ENCODE measurements at places on chromosomes 6 and 20. TPM values are rescaled to one million over a fixed set of nuclear protein-coding genes. Genes with fewer than 3 reads are reported as not detected.

- DNase-seq: no peak
Observed at GRCh38 chr6:29764422-29765196, 41.4 kb downstream of the HLA-F start.

DNA sequence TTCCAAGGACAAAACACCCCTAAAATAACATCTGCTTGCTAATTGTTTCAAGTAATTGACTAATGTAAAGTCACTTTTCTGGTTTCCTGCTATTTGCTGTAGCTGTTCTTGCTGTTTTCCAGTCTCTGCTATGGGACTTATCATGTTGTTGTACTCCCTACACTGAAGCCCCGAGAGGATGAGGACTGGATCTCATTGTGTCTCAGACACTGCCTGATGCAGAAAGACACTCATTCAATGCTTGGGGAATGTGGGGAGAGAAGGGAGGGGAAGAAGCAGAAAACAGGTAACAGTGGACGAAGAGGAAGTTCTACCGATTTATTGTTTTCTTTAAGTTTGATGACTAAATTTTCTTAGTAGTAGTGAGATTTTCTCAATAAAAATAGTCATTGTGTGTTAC lies 79.8 kb downstream of the DOK5 start:
- no peak for DNase-seq

DNA sequence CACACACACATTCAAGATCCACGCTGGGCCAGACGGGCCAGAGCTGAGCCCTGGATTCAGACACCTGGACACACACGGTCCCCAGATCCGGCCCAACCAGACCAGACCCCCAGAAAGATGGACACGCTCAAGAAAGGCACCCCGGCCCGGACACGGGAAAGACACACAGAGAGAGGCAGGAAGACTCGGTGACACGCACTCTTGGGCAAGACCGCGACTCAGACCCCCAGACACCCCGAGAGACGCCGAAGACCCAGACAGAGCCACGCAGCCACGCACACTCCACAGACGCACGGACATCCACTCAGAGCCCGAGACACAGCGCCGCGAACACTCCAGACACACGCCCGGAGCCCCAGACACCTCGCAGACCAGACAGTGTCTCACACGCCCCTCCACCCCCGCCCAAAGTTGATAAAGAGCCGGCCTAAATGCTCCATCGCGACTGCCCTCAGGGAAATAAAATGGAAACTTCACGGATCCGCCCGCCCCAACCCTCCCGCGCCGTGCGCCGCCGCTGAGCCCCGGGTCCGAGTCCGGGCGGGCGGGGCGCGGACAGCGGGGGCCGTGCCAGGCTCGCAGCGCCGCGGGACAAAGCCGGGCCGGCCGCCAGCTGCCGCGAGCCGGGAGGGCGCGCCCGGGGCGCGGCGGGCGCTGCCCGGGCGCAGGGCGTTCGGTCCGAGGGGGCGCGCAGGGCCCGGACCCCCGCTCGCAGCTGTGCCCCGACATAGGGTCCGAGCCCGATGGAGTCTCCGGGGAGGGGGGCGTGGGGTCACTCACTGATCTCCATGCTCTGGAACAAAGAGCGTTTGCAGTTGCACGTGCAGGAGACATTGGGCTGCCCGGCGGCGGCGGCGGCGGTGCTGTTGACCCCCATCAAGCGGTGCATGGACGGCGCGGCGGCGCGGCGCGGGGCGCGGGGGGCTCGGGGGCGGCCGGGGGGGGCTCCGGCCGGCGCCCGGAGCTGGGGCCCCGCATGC lies 831 bp downstream of the PMEPA1 start:
- DNase-seq: no peak

DNA sequence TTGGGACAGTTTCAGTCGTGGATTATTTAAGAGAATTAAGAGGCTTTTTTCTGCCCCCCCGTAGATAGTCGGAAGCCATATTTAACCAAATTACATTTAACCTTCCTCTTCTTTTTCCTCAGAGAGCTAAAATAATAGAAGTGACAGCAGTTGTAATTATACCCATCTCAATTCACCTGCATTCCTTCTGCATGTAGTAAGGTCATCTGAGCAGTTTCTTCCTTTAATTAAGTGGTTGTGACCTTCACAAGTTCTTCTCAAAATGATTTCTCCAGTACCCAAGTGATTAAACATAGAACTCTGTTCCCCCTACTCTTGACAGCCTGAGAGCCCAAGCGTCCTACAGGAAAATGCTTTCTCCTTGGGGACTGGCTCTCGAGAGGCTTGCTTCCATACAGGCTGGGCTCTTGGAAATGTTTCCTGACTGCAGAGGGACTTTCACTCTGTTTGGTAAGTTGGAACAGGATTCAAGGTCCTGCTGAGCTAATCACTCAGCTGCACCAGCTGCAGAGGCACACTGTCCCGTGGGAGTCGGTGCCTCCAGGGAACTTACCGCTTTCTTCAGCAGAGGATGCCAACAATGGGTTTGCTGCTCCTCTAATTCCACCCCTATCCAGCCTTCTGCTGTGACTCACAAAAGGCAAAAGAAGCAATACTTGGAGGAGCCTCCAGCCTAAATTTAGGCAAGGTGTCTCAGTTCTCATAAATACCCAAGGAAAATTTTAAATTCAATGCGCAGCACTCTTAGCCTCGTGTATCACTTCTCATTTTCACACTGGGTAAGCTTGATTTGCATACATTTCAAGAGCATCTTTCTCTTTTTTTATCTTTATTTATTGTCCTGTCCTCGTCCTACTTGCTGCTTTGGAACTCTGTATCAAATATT lies 414.9 kb downstream of the KIF16B start:
- no peak for DNase-seq

DNA sequence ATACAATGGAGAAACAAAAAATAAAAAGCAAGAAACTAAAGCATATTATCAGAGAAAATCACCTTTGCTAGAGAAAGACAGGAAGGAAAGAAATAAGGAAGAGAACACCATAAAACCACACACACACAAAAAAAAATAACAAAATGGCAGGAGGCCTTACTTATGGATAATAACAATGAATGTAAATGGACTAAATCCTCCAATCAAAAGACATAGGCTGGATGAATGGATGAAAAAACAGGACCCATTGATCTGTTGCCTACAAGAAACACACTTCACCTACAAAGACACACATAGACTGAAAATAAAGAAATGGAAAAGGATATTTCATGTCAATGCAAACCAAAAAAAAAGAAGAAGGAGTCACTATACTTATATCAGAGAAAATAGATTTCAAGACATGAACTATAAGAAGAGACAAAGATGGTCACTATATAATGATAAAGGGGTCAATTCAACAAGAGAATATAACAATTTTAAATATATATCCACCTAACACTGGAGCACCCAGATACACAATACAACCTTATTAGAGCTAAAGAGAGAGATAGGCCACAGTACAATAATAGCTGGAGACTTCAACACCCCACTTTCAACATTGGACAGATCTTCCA lies 693.6 kb downstream of the HACE1 start:
- DNase-seq: no peak

DNA sequence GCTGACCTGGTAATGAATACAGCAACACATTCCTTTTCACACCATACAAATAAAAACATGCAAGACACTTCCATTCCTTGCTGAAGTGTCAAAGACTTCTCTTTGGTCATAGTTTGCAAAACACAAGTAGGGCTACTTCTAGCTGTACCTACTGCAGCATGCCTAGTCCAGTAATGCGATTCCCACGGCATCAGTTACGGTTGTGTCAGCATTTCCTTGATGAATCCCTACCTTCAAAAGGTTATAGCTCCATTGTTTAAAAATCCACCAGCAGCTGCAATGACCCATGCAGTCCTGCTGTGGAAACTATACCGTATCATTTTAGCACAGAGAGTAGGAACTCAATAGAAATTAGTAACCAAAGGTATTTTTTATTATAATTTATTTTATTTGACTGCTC lies 1371.5 kb downstream of the EPHA7 start:
- DNase-seq: no peak

GRCh38 chr20:40965671-40966070 lies 63.0 kb upstream of the TOP1 start:
- DNase-seq: no peak

GRCh38 chr20:38156888-38157634 lies 8.0 kb downstream of the TGM2 start:
- no peak for DNase-seq

DNA sequence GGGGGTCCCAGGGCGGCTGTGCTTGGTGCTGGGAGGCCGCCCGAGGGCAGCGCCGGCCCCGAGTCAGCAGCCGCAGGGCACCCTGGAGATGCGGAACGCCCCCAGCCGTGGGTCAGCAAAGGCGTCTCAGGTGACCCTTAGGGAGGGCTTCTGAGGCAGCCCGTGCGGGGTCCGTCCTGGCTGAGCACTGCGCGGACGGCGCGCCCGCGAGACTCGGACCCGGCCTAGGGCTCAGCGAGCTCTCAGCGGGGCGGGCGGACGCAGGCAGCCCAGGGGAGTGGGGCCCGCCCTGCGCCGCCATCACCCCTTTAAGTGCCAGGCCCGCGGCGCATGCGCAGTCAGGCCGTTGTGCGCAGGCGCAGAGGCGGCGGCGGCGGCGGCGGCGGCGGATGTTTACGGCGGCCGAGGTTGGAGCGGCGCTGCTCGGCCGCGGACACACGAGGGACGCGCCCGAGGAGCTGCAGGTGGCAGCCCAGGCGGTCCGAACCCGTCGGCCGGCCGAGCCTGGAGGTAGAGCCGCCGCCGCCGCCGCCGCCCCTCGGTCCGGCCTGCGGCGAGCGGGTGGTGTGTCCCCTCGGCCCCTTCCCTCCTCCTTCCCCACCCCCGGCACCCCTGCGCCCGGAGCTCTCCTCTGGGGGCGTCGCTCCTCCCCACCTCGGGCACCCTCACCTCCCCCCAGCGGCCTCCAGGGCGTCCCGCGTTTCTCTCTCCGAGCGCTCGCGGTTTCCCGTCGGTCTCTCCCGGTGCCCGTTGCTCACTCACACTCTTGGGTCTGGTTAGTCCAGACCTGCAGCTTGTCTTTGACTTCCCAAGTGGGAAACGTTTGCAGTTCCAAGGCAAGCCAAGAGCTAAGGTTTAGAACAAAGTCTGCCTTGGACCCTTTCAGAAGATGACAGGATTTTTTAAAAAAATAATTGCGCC lies at the start of gene PCMTD2:
PCMTD2 (plus strand) TSS at position 388 of the 921 bp plus-strand sequence. CDS start 4,218 bp downstream, outside the sequence.
- DNase-seq: no peak

DNA sequence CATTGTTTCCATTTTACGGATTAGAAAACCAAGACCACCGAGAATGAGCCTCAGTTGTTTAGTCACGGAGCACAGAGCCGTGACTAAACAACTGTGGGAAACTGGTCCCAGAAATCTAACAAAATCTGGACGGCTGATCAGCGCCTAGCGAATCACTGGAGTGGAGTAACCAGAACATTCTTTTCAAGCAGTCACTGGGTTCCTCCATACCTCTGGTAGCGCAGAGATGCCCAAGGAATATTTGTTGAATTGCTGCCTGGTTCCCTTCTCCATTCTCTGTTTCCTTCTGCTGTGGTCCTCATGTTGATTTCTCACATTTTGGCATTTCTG lies 62.0 kb downstream of the GPX5 start:
- no peak for DNase-seq

- DNase-seq: no peak
Observed at GRCh38 chr6:14681699-14682487, 564.0 kb upstream of the JARID2 start.

DNA sequence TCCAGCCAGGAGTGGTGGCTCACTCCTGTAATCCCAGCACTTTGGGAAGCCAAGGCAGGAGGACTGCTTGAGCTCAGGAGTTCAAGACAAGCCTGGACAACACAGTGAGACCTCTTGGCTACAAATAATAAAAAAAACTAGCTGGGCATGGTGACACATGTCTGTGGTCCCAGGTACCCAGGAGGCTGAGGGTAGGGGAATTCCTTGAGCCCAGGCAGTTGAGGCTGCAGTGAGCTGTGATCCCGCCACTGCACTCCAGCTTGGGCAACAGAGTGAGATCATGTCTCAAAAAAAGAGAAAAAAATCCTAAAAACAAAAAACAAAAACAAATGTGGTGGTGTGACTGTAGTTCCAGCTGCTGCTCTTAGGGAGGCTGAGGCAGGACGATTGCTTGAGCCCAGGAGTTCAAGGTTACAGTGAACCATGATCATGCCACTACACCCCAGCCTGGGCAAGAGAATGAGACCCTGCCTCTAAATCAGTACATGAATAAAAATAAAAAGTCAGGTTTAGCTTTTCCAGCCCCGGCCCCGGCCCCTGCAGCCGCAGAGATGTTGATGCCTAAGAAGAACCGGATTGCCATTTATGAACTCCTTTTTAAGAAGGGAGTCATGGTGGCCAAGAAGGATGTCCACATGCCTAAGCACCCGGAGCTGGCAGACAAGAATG lies 13.5 kb upstream of the SNRPC start:
- no peak for DNase-seq

GRCh38 chr6:129102741-129103140 lies 219.8 kb downstream of the LAMA2 start:
- no peak for DNase-seq

Gene KCNB1
- polyA plus RNA-seq: 0.39 TPM

Gene OR5V1
- polyA plus RNA-seq: not detected

Gene OR2B6
- polyA plus RNA-seq: 0.17 TPM

Gene PEDS1
- polyA plus RNA-seq: 26.3 TPM

Gene LY6G6C
- 0.28 TPM for polyA plus RNA-seq

Gene USP49
- 11.9 TPM for polyA plus RNA-seq

Gene SLC35D3
- polyA plus RNA-seq: 0.12 TPM

Measured in right renal pelvis (tissue), 4 donors.